ENCODE measurements at places on chromosomes 5 and 9.

GRCh38 chr9:91374939-91375338, 13.2 kb upstream of the AUH start:
- no peak for DNase-seq

GRCh38 chr5:19904766-19905165, 83.2 kb downstream of the CDH18 start:
- DNase-seq = no peak

- no peak for DNase-seq
Observed at GRCh38 chr5:1325870-1326531, 18.9 kb downstream of the CLPTM1L start.

GRCh38 chr9:125633116-125633745, 73.8 kb downstream of the MAPKAP1 start:
- DNase-seq = no peak

DNA sequence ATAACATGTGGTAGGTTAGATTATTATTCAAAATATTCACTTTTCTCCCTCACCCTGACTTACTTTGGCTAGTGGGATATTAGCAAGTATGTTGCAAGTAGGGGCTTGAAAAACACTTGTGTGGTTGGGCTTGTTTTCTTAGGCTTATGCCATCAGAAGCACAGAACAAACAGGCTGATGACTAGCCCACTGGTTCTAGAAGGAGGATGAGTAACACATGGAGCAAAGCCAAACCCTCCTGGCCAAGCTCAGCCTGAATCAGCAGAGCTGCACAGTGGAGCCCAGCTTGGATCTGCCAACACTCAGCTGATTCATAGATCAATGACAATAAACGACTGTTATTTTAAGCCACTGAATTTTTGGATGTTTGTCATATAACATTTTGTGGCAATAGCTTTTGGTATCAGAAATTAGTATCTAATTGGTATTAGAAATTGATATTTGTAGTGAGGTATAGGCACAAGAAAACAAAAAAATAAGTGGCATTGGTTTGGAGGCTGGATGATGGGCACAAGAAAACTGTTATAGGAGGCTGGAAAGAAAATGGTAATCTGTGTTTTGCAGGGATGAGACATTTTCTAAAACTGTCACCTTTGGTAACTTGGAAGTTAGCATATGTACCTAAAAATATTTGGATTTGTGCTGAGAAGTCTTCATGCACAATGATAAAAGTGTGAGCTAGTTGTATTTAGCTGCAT, 46.1 kb upstream of the ZBED3 start:
- DNase-seq = no peak

DNA sequence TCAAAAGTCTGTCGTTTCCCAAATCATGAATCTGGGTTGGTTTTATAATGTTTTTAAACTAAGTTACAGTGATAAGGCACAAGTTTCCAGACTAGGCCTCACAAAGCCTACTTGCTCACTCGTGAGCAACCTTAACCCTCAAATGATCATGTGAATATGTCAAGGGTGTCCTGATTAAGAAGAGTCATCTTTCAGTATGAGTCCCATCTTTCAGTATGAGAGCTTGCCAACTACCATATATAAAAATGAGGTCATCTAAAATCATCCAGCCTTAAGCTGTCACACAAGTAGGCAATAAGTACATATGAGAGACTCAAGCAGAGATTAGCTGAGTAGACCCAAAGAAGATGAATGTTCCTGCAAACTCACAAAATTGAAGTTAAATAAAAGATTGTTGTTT, 668.4 kb upstream of the FAM174A start:
- DNase-seq = no peak

GRCh38 chr9:1969160-1969559, 46.0 kb upstream of the SMARCA2 start:
- no peak for DNase-seq

DNA sequence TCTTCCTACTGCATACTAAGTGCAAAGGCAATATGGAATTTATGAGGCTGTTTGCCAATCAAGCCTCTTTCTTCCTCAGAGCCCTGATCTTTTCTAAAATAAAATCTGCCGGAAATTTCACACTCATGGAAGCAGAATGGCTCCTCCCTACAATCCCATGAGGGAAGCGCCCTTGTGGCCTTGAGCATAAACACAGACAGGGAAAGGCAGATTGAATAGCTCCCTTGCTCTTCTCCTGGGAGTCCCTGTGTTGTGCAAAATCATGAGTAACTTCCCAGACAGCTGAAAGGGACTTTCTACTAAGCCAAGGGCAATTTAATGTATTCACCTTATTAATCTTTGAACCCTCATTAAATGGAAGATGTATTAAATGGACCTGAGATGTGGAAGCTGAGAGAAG, 226.1 kb upstream of the PIK3R1 start:
- no peak for DNase-seq

DNA sequence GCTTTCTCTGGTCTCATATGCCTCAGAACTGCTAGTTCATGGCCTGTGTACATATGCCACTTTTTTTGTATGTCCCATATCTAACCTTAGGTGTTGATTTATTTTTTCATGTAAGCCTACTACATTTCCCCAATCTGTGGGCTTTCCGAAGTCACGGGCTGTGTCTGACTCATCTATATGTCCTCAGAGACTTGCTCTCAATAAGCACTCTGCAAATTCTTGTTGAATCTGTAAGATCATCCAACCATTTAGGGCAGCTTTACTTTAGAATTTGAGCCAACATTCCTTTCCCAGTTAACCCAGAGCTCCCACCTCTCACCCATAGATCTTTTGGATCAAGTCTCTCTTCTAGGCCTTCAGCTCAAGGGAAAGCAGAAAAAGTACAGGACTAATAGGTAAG, 263.4 kb downstream of the SEC61B start:
- no peak for DNase-seq

GRCh38 chr5:36450229-36451014, 148.7 kb upstream of the RANBP3L start:
- no peak for DNase-seq

- no peak for DNase-seq
Observed at GRCh38 chr9:93317495-93318094, 133.7 kb downstream of the WNK2 start.

GRCh38 chr9:18969128-18969527, 63.9 kb downstream of the SAXO1 start:
- DNase-seq = no peak

DNA sequence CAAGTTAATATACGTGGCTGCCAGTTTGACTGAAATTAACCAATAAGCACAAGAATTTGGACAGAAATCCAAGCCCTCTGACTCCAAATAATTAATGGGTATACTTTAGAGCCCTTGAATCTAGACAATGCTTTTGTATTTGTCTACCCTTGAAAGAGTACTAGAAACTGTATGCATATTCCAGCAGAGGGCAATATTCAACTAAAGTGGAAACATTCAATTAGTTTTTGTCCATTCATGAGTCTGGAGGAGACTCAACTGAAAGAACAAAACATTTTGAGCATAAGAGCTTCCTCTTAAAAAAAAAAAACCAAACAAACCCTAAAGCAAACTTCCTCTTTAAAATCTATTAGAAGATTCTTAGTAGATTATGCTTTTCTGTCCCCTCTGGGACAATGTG, 157.8 kb downstream of the ARHGEF28 start:
- DNase-seq = no peak

- no peak for DNase-seq
Observed at GRCh38 chr5:53820802-53821171, 260.3 kb downstream of the NDUFS4 start.

DNA sequence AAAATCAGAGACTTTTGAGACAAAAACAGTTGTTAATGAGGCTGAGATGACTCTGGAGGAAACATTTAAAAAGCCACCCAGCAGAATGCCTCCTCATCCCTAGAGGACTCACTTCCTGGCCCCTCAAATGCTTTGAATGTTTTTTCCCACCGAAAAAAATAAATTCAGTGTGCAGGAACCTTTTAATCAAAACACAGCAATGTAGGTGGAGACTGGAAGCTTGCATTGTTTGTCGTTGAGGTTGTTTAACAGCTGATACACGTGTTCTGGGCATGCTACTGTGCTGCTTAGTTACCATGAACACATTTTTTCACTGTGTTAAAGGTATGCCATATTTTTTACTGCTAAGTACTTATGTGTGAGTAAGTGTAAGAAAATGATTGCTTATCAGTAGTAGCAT, 65.7 kb upstream of the ADCY2 start:
- DNase-seq = no peak

- DNase-seq = no peak
Observed at GRCh38 chr9:135907006-135907430, 328 bp downstream of the CAMSAP1 start.
